ENCODE measurements at places on chromosomes 3 and 15. TPM values are rescaled to one million over a fixed set of nuclear protein-coding genes. Genes with fewer than 3 reads are reported as not detected.
A peak's percentile ranks its signal among the peaks of the same experiment; 100 is the strongest.

DNA sequence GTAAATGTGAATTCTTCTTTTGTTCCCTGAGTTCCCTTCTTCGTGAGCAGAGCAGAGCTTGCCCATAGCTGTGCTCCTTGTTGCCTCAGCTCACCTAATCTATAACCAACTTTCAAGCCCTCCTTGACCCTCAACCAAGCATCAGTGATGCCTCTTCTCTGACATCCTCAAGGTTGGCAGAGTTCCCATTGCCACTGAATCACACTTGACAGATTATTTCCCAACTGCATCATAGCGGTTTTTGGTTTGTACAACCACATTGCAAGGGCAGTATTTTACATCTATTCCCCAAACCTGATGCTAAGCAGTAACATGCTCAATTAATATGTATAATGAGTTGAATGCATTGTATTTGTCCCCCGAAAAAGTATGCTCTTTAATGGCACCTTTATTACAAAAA, 133.0 kb upstream of the SNTN start:
- DNase-seq: peak; percentile 4

- DNase-seq: no peak
Observed at GRCh38 chr3:171442184-171442583, 18.0 kb downstream of the TNIK start.

- peak; percentile 56 for DNase-seq
Observed at GRCh38 chr15:74614744-74615507, 710 bp upstream of the CLK3 start.

GRCh38 chr15:31352911-31353811, 26.5 kb downstream of the KLF13 start:
- peak; percentile 50 for DNase-seq

DNA sequence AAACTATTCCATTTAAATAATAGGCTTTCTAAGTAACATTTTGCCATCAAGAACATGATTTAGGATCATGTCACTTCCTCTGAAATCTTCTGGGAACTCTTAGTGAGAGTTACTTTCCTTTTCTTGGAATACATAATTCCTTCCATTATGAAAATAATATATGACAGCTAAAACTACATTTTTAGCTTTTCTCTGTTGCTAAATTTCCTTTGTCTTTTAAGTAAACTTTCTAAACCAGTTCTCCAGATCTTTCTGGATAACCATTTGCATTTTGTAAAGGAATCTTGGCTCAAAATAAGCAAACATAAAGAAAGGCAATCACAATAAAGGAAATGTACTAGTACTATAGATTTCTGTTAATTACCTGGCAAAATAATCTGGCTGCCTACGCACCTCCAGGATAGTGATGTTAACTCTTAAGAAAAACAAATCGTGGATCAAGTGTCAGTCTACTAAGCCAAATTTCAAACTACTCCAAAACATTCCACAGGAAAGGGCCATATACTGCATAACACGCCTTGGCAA, 165.7 kb downstream of the ZNF385D start:
- DNase-seq: no peak

DNA sequence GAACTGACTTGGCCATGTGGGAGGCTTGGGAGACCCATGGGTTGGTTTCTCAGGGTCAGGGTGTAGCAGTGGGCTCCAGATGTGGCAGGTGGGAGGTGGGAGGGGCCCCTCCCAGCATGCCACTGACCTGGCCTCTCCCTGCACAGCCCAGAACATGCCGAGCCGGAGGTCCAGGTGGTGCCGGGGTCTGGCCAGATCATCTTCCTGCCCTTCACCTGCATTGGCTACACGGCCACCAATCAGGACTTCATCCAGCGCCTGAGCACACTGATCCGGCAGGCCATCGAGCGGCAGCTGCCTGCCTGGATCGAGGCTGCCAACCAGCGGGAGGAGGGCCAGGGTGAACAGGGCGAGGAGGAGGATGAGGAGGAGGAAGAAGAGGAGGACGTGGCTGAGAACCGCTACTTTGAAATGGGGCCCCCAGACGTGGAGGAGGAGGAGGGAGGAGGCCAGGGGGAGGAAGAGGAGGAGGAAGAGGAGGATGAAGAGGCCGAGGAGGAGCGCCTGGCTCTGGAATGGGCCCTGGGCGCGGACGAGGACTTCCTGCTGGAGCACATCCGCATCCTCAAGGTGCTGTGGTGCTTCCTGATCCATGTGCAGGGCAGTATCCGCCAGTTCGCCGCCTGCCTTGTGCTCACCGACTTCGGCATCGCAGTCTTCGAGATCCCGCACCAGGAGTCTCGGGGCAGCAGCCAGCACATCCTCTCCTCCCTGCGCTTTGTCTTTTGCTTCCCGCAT, 7.9 kb upstream of the STAB1 start:
- DNase-seq: no peak

DNA sequence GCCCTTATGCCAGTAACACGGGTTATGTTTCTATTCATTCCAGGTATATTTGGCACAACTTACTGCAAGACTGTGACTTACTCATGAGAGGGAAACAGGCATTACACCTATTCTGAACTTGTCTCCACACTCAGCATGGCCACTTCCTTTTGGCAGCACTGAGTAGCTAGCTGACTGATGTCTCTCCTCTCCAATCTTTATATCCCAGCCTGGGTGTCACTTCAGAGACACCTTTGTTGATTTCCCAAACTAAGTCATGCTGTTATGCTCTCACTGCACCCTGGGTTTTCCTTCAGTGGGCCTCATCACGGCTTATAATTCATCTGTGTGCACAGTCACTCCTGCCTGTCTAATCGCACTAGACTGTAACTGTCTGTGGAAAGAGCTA, 114.8 kb downstream of the MYLK start:
- no peak for DNase-seq

DNA sequence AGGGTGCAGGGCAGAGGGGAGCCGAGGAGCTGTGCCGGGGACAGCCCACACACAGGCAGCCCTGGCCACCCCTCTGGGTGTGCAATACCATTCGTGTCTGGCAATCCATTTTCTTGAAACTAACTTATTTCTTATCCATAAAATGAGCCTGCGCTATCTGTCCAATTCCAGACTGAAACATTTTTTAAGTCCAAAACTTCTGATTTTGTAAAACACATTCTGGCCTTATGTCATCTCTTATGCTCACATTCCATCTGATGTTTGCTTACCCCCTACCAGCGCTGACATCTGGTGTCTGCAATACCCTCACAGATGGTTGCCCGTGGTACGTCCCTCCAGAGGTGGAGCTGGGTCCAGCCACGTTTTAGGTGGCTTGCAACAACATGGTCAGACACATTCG, 31.8 kb downstream of the PCSK6 start:
- DNase-seq: no peak

Gene NEK10
- 1.8 TPM for total RNA-seq

Gene TF
- not detected for total RNA-seq

Gene GOLGA8G
- 0.16 TPM for total RNA-seq

Gene EPB42
- not detected for total RNA-seq
